ENCODE measurements at places on chromosomes 6 and 20.

GRCh38 chr6:151481786-151482185, 12.0 kb upstream of the CCDC170 start:
- DNase-seq, result no peak

DNA sequence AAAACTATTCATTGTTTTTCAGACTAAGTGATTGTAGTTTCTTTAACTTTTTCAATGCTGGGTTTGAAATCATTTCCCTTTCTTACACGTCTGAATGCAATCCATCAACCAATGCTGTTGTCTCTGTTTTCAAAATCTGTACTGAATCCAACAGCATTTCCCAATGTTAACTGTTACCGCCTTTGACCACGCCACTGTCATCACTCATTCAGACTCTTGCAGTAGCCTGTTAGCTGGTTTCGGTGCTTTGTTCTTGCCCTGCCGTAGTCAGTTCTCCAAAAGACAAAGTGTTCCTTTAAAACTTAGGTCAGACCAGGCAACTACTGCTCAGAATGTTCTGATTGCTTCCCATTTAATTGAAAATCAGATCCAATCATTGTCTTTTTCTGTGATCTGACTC, 131.3 kb downstream of the PLCB4 start:
- DNase-seq, result no peak

- no peak for DNase-seq
These were observed 85.6 kb upstream of the PTPRK start for GRCh38 chr6:128605961-128606360.

- DNase-seq, result no peak
These were observed 212.9 kb upstream of the TBX18 start for GRCh38 chr6:84977363-84977705.

DNA sequence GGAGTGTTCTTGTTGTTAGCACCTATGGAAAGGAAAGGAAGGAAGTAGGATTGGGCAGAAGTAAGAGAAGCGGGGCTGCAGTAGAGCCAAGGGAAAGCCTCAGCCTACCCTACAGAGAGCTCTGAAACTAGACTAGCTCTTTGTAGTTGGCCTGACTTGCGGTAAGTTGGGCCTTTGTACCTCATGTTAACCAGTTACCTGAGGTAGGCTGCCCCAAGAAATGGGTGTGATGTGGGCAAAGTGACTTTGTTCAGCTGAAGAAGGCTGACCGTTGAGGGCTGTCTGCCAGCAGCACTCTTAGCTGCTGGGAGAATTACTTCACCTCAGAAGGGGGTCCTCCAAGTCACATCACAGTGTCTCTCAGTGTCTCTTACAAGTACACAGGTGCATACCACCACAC, 54.9 kb upstream of the FAM184A start:
- no peak for DNase-seq

GRCh38 chr6:1726341-1726768, 116.6 kb downstream of the FOXC1 start:
- no peak for DNase-seq

DNA sequence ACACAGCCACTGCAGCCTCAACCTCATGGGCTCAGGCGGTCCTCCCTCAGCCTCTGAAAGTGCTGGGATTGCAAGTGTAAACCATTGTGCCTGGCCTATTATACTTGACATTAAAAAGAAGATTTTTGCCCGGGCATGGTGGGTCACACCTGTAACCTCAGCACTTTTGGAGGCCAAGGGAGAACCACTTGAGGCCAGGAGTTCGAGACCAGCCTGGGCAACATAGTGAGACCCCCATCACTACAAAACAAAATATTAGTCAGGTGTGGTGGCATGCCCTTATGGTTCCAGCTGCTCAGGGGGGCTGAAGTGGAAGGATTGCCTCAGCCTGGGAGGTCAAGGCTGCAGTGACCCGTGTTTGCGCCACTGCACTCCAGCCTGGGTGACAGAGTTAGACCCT, 42.4 kb downstream of the FAM217A start:
- DNase-seq, result no peak

DNA sequence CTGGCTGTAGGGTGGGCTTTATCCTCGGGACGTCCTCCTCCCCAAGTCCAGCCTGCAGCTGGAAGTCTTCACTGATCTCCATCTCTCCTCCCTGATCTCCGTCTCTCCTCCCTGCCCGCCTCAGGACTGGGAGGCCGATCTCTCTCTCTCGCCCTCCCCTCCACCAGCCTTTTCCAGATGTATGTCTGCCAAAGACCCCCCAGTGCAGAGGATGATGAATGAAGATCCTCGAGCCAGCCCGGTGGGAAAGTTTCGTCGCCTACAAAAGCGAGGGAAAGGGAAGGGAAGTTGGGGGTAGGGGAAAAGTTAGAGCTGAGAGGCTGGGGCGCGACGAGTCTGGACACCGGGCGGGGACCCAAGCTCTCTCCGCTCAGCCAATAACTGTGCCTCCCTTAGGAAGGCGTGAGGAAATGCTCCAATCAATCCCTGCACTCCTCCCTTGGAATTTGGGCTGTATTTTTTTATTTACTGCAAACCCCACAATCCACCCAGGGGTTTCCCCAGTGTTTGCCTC, 595 bp upstream of the SRF start:
- DNase-seq, result no peak

- DNase-seq, result no peak
These were observed 45.1 kb upstream of the SLC22A23 start for GRCh38 chr6:3501826-3502500.

DNA sequence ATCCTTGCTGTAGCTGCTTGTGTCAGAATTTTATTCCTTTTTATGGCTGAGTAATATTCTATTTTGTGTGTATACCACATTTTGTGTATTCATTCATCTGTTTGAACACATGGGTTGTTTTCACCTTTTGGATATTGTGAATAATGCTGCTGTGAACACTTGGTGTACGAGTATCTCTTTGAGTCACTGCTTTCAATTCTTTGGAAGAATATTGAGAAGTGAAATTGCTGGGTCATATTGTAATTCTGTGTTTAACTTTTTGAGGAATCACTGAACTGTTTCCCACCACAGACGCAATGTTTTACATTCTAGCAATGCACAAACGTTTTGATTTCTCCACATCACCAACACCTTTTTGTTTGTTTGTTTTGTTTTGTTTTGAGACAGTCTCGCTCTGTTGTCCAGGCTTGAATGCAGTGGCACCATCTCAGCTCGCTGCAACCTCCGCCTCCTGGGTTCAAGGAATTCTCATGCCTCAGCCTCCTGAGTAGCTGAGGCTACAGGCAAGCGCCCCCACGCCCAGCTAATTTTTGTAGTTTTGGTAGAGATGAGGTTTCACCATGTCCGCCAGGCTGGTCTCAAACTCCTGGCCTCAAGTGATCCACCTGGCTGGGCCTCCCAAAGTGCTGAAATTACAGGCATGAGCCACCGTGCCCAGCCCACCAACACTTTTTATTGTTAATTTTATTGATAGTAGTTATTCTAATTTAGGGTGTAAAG, 21.7 kb downstream of the CPXM1 start:
- DNase-seq, result no peak

DNA sequence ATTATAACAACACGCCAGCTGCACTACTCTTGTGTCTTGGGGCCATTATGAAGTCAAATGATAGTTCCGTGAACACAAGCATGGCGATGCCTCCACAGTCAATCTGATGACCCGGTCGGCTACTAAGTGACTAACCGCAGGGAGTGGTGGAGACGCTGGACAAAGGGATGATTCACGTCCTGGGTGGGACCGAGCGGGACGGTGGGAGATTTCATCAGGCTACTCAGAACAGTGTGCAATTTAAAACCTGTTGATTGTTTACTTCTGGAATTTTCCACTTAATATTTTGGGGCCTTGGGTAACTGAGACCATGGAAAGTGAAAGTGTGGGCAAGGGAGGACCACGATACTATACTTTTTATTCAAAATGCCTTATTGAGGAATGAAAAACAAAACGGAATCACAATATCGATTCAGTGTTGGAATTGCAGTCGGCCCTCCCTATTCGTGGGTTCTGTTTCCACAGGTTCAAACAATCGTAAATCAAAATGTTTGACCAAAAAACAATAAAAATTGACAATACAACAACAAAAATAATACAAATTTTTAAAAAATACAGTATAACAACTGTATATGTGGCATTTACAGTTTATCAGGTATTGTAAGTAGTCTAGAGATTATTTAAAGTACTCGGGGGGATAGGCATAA, 66.5 kb downstream of the MYLK4 start:
- DNase-seq, result no peak

- DNase-seq, result no peak
These were observed 1.9 kb upstream of the TPD52L2 start for GRCh38 chr20:63863021-63863797.

DNA sequence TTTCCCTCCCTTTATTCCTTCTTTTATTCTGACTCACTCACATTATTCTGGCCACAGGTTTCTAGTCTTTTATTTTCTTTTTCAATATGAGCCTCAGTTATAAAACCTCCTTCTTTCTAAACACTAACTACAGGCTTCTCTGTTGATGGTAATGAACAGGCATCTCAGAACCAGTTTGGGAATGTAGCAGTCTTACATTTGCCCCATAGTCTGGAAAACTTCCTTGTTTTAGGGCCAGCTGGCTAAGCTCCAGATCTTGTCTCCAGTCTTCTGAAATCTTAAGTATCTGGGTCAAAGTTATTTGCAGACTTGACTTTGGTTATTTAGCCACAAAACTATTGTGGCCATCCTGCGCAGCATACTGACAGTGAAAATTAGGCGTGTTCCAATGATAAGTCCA, 97.0 kb upstream of the MAN1A1 start:
- no peak for DNase-seq

DNA sequence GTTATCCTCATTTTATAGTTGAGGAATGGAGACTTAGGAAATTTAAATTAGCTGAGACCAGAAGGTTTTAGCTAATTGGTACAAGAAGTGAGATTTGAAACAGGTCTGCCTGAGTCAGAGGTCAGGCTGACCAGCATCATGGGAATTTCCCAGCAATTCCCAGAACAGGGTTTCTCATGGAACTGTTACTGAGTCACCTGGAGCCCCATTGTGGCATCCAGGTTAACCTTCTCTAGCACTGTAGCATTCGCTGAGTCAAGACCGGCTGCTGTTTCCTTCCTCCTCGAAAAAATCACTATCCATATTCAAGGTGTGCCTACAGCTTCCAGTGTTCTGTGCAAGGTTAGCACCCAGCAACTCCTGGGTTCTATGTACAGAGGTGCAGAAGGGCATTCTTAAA, 238.0 kb upstream of the MAN1A1 start:
- no peak for DNase-seq

DNA sequence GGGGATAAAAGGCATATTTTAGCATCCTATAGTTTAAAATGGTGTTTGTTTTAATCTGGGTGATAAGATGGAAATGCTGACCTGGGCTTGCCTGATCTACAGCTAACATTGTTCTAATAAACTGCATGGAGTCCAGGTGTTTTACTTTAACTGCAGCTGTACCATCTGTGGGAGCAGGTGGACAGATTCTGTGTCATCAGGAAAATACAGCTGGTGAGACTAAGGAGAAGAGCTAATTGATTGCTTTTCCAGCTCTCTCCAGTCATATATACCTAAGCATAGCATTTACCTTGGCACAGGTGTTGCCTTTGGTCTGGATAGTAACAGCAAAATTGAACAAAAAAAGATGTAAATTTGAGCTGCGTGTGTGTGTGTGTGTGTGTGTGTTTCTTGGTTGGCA, 31.6 kb downstream of the CBFA2T2 start:
- no peak for DNase-seq

DNA sequence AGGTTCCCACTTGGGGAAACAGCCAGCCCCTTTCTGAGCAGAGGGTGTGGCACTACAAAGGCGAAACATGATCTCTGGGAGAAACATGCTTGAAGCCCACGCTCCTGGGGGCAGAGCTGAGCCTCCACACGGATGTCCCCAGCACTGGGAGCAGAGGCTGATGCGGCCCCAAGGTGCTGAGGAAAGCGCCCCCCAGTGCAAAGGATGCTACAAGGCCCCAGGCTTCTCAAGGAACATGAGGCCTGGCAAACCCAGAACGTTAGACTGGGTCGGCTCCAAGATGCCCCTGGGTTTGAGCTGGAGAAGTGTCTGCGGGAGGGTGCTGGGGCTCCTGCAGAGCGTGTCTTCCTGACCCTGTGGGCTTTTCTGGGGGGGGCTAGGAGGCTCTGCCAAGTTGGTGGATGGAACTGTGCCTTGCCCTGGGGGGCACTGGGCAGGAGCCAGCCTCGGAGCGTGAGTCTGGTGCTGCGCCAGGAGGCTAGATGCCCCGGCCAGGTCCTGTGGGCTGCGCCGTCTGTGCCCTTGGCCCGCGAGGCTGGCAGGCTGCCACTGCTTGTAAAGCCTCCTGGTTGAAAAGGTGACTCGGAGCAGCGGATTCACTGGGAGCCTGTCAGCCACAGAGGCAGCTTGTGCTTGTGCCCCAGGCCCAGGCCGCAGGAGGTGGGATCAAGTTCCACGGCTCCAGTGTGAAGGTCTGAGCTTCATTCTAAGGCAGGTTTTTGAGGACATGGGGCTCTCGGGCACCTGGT, 8.1 kb downstream of the SYNJ2 start:
- no peak for DNase-seq

- DNase-seq, result no peak
These were observed 9.4 kb upstream of the FRMD1 start for GRCh38 chr6:168088161-168089053.

- no peak for DNase-seq
These were observed 89.9 kb upstream of the RALGAPA2 start for GRCh38 chr20:20802328-20802727.

DNA sequence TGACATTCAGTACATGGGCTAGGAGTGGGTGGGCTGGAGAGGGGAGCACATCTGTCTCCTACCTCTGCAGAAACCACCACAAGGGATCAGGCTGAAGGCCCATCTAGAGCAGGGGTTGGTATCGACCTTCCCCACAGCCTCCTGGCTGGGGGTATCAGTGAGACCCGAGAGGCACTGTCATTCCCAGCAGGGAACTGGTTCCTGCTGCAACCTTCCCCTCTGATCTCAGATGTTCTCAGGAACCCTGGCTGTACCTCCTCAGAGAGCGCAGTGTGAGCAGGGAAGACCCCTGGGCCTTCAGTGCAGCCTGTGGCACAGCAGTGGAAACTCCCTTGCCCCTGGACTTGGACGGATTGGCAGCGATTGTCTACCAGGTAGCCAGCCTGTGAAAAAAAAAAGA, 7.8 kb downstream of the IP6K3 start:
- no peak for DNase-seq

DNA sequence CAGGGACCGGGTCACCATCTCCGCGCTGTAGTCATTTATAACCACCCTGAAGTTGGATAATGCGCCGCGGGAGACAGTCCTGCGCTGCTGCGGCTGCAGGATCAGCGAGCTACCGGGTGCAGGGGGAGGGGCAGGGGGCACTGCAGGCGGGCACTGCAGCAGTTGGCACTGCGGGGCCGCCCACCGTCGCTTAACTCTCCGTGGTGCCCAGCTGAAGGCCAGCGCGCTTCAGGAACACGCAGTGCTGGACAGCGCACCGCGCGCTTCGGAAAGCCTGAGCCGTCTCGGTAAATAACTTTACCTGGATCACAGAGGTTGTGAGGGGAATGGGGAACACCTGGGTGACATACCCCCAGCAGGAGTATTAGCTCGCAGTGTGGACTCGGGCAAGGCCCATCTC, 12.4 kb upstream of the LRFN2 start:
- DNase-seq, result no peak

- no peak for DNase-seq
These were observed 49.3 kb upstream of the ARID1B start for GRCh38 chr6:156727715-156728385.

Data from esophagus squamous epithelium (tissue), 5 donors.